ENCODE measurements at places on chromosomes 3 and 15. TPM values are rescaled to one million over a fixed set of nuclear protein-coding genes. Genes with fewer than 3 reads are reported as not detected.

DNA sequence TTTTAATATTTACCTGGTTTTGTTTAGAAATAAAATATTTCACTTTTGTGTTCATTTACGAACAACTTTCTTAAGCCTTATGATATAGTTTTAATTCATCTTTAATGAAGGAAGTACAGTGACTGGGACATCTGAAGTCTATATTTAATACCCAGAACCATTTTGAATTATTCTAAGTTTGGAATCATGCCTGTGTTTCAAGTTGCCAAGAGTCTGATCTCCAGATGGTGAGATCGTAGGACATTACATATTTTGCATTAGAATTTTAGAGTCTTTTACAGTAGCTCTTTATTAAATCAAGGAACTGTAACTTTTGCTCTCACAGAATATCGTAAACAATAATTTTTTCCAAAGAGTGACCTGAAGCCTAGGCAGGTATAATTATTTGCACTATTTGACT is 420.7 kb downstream of the SI start:
- no peak for DNase-seq

- no peak for DNase-seq
Measured at GRCh38 chr15:26102365-26102764, 239.2 kb upstream of the ATP10A start.

DNA sequence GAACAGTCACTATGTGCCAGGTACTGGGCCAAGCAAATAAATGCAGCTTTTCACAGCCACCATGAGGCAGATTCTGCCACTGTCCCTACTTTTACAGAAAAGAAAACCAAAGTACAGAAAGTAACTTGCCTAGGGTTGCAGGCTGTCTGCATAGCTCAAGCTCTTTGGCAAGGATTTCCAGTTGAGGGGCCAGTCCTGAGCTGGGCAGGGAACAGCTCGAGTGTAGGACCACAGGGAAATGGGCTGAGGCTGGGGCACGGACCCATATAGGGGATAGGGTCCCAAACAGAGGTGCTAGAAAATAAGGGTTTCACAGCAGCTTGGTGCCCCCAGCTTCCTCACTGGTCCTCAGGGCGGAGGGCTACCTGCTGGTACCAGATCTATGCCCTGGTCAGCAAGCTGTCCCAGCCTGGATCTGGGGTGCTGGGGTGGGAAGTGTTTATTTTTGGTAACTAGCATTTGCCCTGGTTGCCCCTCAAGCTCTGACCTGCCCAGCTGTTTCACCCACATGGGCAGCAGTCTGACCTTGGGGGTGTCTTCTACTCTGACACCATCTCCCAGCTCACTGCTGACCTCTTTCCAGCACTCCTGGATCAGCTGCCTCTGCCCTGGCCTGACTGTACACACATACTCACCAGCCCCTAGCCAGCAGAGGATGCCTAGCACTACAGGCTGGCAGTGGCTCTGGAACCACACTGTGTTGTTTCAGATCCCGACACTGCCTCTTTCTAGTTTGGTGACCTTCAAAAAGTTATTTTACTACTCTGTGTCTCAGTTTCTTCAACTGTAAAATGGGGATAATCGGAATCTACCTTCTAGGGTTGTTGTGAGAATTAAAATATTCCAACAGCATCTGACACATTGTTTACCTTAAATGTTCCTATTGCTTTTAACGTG is 16.2 kb downstream of the MRAS start:
- DNase-seq = no peak

DNA sequence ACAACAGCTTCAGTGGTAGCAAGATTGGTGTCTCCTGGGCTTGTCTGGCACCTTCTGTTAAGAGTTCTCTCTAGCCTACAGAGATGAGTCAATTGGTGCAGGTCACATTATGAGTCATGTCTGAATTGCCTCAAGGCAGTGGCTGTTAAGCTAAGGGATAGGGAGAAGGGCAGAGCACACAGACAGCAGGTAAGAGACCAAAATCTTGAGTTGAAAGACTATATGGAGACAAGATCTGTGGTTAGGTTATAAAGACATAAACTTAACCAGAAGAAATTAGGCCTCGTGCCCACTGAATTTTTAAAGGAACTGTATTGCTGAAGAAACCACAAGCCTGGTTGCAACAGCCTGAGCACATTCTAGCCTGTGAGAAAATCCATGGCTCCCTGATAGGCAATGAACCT is 19.2 kb upstream of the KPNA1 start:
- DNase-seq = peak; percentile 100

DNA sequence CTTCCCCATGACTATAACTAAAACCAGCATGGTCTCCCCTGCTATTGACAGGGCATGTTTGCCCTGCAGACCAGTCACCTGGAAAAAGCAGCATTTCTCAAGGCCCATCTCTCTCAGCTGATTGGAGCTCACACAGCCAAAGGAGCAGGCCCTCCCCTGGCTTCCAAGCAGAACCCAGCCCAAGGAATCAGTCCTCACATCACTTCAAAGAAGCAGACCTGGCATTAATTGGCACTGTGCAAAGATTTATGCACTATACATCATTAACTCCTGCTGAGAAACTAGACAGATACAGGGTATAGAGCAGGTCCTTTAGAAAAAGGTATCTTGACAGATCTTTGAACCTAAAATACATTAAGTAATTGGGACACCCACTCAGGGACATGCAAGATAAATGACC is 323.8 kb upstream of the PPP2R3A start:
- DNase-seq = no peak

GRCh38 chr3:143671626-143672025 is 176.6 kb downstream of the SLC9A9 start:
- no peak for DNase-seq

GRCh38 chr15:82679626-82680199 is 30.0 kb downstream of the AP3B2 start:
- DNase-seq = no peak

GRCh38 chr3:36372534-36372935 is 7.8 kb upstream of the STAC start:
- DNase-seq = peak; percentile 95

GRCh38 chr15:74995182-74995778 is at the start of gene SCAMP5:
Gene SCAMP5 (plus strand): TSS chr15:74995563. CDS start chr15:75011840, 16,277 bp downstream.
- peak; percentile 81 for DNase-seq

DNA sequence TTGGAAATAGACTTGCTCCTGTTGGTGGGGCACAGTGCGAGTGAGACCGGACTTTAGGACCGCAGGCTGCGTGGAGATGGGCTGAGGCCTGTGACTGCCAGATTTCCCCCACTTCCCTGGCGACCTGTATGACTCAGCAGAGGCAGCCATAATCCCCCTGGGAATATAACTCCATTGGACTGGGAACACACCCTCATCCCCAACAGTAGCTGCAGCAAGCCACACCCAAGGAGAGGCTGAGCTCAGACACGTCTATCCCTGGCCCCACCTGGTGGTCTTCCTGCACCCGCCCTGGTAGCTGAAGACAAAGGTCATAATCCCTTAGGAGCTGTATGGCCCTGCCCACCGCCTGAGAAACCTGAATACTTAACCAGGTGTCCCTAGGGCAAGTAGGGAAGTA is 42.6 kb downstream of the DZIP1L start:
- no peak for DNase-seq

- DNase-seq = peak; percentile 100
Measured at GRCh38 chr3:36993326-36994283, at the start of gene MLH1. Gene MLH1 (plus strand): TSS chr3:36993518. CDS start chr3:36993548, 30 bp downstream.

DNA sequence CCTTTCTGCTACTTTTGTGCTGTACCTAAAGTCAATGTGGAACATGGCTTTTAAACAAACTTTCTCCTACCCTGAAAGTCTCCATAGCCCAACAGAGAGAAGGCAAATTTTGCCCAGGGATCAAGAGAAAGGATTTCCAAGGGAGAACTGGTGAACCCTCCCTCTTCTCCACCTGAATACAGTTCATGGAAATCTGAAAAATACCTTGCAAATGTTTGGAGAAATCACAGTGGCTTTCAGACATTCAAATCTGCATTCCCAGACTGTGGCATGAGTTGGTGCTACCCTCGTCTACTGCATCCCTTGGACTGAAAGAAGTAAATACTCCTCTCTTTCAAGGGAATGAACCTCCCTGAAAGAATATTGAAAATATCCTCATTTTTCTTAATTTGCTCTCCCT is 38.7 kb downstream of the ZIC4 start:
- no peak for DNase-seq

GRCh38 chr3:42839616-42840015 is 30.4 kb downstream of the ACKR2 start:
- peak; percentile 60 for DNase-seq

- DNase-seq = no peak
Measured at GRCh38 chr15:87228460-87228859, 1028.1 kb downstream of the NTRK3 start.

- no peak for DNase-seq
Measured at GRCh38 chr3:152197937-152198336, 70.8 kb upstream of the MBNL1 start.

DNA sequence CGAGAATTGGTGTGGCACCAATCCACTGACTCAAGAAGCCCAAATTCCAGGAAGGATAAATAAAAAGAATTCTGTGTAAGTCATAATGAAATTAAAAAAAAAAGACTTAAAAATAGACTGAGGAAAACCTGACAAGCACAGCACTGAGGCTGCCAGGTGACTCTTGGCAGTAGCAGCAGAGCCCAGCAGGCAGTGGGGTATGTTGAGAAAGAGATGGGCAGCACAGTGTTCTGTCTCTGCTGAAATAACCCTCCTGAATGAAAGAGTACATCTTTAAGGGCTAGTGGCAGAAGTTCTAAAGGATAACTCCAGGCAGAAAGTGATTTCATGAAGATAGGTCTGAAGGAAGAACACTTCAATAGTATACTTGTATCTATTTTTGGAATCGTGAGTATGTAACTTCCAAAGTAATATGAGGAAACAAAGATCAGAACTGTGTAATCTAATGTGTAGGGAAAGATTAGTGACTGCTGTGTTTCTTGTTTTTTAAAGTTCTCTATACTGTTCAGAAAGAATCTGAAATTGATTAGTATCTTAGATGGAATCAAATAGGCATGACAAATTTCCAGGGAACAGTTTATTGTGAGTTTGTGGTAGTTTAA is 75.9 kb downstream of the RAB7A start:
- DNase-seq = no peak

- no peak for DNase-seq
Measured at GRCh38 chr3:195133462-195133861, 137.5 kb downstream of the XXYLT1 start.

GRCh38 chr15:88383354-88383753 is 83.8 kb downstream of the MRPL46 start:
- DNase-seq = no peak

- no peak for DNase-seq
Measured at GRCh38 chr3:63199606-63200005, 78.5 kb upstream of the SYNPR start.

- DNase-seq = no peak
Measured at GRCh38 chr3:122727766-122728165, 47.1 kb downstream of the PARP14 start.

GRCh38 chr3:113018536-113019181 is 27.9 kb downstream of the GTPBP8 start:
- peak; percentile 26 for DNase-seq

- DNase-seq = no peak
Measured at GRCh38 chr3:12141350-12141749, 17.4 kb downstream of the TIMP4 start.

GRCh38 chr3:128585189-128585588 is 65.4 kb downstream of the RPN1 start:
- no peak for DNase-seq

GRCh38 chr15:38354315-38354929 is 99.5 kb upstream of the FAM98B start:
- DNase-seq = peak; percentile 34

- DNase-seq = peak; percentile 10
Measured at GRCh38 chr15:69823223-69823907, 274.4 kb downstream of the TLE3 start.

DNA sequence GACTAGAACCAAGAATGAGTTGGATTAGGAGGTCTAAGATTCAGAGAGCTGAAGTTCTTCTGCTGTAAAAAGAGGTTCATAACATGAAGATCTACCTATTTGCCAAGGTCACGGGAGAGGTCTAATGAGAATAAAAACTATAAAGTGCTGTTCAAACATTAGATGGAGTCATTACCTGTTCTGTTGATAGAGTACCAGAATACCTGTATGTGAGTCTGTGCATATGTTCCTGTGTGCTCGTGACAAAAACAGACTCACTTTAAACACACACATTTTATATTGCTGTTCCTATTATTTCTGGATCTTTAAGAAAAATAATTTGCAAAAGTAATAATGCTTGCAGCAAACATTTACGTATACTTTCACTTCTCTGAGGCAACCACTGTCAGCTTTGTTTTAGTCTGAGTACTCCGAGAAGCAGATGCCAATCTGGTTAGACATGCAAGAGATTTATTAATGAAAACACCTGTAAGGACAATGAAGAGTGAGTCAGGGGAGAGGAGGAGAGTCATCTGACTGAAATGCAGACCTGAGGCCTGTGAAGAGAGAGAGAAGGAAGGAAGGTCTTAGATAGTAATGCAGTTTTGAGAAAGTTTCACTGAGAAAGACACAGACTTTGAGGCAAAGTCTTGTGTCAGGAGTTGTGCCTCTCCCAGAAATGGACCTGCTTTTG is 221.2 kb downstream of the SQOR start:
- DNase-seq = peak; percentile 91

- DNase-seq = peak; percentile 29
Measured at GRCh38 chr3:48765376-48765775, 48.4 kb upstream of the IP6K2 start.

DNA sequence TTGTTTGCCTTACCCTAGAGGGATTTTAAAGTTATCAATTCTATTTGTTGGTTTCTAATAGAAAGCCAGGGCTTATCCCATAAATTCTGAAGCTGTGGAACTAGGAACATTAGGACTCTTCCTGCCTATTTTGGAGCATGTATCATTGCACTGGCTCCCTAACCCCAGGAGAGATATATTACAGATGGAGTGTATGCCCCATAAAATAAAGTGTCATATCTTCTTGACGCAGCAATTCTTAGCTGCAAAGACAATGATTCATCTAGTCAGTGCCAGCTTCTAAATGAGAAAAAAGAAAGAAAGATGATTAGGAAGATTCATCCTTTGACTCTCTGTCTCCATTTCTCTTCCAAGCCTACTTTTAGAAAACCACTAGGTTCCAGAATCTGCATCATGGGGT is 74.8 kb upstream of the MAGI1 start:
- no peak for DNase-seq

Gene MYZAP
- polyA plus RNA-seq = 1.0 TPM

Gene NUP210
- polyA plus RNA-seq = 0.10 TPM

Gene RTP4
- not detected for polyA plus RNA-seq

Gene CSNK1G1
- 19.7 TPM for polyA plus RNA-seq

Gene TERC
- not detected for polyA plus RNA-seq

Gene HYAL1
- 2.5 TPM for polyA plus RNA-seq

Gene OR5K2
- polyA plus RNA-seq = not detected

Gene FETUB
- 0.17 TPM for polyA plus RNA-seq

Gene GHSR
- not detected for polyA plus RNA-seq

Gene KLF15
- 0.05 TPM for polyA plus RNA-seq

Gene CD96
- 0.09 TPM for polyA plus RNA-seq

Gene CNTN3
- 11.9 TPM for polyA plus RNA-seq

Gene THPO
- polyA plus RNA-seq = not detected

Gene PAQR5
- 19.2 TPM for polyA plus RNA-seq
